H9 (cell line): ENCODE measurements at places on chromosomes 3 and 15. TPM values are rescaled to one million over a fixed set of nuclear protein-coding genes. Genes with fewer than 3 reads are reported as not detected.

DNA sequence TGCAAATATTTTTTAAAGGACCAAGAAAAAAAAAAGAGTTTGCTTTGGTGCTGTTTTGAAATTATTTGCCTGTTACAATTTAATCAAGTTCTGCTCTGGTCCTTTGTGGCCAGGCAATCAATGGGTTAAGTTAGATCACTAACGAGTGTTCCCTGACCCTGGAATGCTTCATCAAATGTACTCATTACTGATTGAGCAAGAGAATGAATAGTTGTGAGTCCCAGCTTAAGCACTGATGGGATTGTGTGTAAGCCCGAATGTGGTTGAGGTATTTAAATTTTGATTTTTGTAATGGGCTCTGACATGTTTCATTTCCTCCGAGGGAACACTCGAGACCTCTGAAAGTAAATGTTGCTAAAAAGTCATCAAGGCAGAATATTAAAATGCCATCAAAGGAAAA lies 699.1 kb downstream of the MCTP2 start:
- DNase-seq, result no peak

GRCh38 chr3:142839831-142840230 lies 49.1 kb downstream of the PCOLCE2 start:
- no peak for DNase-seq

Gene HESX1
- 28.1 and 28.4 TPM in 2 replicates for total RNA-seq

- DNase-seq, result no peak
These were observed 404.9 kb upstream of the ALCAM start for GRCh38 chr3:104961851-104962250.

- DNase-seq, result no peak
These were observed 25.5 kb downstream of the DPH3 start for GRCh38 chr3:16239086-16239770.

- no peak for DNase-seq
These were observed 8.1 kb downstream of the AGBL1 start for GRCh38 chr15:86087808-86088207.

DNA sequence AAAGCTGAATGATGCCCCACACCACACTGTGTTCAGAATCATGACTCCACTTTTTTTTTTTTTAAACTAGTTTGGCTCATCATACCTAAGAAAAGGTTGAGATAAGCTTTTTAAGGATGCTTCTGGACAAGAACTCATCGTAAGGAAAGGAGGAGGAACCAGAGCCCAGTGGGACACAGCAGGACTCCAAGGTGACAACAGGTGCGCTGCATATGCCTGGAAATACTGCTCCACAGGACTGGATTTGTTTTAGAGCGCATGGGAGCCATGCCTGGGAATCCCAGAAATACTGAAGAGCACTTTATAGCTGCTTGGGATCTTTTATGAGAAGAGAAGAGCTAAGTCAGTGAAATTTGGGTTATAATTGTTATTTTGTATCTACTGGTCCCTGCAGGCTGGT lies 93.4 kb downstream of the NEDD4 start:
- no peak for DNase-seq
